CD4-positive, alpha-beta T cell treated with Interleukin-17A for 4 hours (primary cell): ENCODE measurements at places on chromosomes 12 and 14.

GRCh38 chr12:49662998-49663843 is 39.9 kb downstream of the PRPF40B start:
- peak; percentile 87 for DNase-seq

DNA sequence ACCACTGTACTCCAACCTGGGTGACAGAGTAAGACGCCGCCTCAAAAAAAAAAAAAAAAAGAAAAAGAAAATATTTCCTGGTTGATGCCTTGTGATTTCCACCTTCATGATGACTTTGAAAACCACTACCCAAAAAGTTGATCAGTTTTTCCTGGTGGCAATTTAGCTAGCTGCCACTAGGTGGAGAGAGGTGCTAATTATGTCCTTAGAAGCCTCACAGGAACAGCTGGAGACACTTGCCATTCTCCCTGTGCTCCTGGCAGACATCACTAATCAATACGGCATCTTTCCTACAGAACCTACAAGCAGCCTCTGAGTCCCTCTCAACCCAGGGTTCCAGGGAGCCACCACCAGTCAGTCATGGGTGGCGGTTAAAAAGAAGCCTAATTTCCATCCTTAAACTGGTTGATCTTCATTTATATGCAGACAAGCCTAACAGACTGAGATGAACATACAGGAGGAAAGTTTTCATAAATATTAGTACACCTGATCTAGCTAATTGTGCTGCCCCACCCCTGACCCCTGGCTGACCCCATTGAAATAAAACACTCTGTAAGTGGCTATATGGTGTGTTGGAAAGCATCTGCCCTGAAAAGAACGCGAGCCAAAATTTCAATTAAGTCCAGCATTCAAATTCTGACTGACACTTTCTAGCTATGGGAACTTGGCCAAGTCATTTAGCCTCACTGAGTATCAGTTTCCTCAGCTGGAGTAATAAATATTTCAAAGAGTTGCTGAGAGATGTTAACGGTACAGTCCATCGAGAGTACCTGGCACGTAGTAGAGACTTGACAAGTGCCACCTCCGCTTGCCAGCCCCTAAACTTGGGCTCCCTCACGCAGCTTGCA is 6.2 kb upstream of the OAS1 start:
- peak; percentile 61 for DNase-seq

- no peak for DNase-seq
Measured at GRCh38 chr14:90336401-90336800, 4.7 kb upstream of the NRDE2 start.

DNA sequence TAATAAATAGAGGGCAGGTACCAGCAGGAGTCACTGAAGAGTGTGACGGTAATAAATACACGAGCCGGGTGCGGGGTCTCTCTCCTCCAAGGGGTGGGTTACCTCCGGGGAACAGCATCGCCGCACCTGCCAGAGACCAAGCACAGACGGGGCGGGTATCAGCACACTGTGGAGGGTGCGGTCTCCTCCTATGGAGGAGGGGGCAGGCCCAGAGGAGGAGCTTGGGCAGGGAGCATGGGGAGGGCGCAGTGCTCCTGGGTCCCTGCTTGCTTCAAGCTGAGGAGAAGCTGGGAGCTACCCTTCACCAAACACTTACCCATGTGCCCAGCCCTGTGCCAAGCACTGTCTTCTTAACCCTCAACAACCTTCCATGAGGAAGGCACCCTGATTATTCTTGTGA is 12.8 kb downstream of the PGF start:
- no peak for DNase-seq

DNA sequence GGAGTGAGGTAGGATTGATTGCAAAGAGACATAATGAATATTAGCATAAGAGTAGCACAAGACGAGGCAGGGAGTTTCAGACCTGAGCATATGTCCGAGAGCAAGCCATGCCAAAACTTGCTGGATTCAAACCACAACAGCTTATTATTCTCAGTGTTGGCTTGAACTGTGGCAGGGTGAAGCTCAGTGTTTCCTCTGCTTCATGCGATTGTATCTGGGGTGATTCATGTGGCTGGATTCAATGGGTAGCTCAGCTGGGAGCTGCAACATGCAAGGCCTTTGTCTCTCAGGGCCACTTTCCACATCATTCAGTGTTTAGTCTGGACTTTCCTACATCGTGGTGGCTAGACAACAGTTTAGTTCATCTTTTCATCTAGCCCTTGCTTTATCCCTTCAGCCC is 22.1 kb upstream of the E2F7 start:
- DNase-seq, result no peak

- DNase-seq, result no peak
Measured at GRCh38 chr14:74474376-74474775, 18.7 kb downstream of the NPC2 start.

DNA sequence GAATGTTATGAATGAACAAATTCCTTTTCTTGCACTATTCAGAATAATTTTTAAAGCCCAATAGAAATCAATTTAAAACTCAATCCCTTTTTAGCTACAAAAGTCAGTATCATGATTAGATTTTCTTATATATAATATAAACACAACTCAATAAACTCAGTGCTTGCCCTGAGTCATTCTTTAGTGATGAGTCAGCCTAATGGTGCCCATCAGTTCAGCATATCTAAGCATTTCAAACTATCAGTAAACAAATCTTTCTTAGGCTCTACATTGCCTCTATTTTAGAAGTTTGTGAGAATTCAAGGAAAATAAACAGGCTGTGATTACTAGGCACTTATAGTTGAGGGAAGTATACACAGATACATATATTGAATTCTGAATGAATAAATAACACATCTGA is 179.6 kb downstream of the NELL2 start:
- DNase-seq, result no peak

DNA sequence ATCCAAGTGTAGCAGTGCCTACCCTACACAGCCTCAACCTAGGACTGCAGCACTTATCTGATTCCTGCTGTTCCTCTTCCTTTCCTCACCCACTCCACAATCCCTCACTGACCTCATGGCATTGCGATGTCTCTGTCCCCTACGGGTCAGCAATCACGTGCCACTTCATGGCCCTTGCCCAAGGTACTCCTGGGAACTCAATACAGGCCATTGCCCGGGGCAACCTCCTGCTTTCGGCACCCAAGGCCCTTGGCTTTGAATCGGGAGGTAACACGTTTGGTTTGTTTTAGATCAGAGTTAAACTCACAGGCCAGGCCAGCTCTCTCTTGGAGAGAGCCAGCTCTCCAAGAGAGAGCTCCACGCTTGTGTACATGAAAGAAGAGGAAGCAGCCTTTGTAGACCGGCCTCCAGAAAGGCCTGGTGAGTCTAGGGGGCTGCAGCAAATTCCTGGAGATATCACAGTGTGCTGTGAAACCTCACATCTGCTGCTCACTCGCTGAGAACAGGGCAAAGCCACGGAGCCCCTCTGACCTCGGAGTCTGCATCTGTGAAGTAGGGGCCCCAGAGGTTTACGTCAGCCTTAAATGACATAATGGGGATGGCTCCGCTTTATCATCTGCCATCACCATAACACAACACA is 12.2 kb downstream of the CLMN start:
- DNase-seq, result no peak

DNA sequence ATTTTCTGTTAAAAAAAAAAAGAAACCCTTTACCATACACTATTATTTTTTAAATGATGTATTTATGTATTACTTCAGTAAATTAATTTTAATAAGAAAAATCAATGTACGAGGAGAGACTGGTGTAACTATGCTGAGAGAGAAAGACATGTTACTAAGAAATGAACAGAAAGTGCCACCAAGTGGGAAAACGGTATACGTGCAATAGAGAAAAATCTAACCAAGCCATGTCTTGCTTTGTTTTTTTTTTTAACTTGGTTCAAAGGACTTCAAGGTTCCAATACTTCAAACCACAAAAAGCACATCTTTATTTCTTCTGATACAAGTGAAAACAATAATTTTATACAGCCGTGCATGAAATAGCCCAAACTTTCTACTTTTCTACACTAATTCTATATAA is 22.9 kb downstream of the NDUFA12 start:
- DNase-seq, result no peak

- DNase-seq, result no peak
Measured at GRCh38 chr14:73220634-73221033, 16.7 kb upstream of the PAPLN start.

DNA sequence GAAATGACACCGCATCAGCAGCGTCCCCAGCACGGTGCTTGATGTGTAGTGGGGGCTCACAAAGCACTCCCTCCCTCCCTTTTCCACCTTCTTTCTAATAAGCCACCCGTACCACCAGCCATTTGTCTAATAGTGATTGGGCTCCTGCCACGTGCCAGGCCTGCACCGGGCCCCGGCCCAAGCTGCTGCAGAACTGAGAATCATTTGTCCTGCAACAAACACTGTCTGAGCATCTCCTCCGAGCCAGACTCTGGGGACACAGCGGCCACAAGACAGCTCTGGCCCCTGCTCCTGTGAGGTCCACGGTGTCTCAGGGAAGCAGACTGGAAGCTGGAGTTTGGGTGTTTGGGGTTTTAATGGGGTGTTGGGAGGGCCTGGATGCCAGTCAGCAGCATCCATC is 43.9 kb downstream of the MVK start:
- no peak for DNase-seq

DNA sequence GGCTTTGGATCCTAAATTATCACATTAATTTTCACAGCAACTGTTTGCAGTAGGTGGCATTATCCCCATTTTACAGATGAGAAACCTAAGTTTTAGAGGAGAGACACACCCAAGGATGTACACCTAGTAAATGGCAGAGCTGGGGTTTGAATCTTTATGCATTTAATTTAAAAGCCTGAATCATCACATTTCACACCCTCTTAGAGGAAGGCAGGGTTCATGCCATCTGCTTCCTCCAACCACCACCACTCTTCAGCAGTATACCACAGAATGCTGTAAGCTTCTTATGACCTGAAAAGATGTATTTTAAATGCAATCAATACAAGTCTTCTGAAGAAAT is 90.3 kb downstream of the CRADD start:
- no peak for DNase-seq

DNA sequence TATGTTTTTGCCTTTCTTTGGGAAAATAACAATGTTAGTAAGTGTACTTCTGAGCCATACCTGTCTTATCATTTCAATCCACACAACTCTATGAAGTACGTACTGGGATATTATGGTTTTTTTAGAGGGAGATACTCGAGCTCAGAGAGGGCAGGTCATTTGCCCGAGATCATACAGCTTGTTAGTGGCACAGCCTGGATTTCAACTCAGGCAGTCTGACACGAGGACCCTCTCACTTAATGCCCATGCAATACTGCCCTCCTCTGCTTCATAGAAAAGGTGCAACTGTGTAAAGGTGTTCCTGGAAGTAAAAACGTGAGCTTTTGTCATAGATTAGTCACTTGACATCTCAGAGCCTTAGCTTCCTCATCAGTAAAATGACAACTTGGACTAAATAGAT is 128.0 kb downstream of the NDUFA12 start:
- DNase-seq, result no peak

DNA sequence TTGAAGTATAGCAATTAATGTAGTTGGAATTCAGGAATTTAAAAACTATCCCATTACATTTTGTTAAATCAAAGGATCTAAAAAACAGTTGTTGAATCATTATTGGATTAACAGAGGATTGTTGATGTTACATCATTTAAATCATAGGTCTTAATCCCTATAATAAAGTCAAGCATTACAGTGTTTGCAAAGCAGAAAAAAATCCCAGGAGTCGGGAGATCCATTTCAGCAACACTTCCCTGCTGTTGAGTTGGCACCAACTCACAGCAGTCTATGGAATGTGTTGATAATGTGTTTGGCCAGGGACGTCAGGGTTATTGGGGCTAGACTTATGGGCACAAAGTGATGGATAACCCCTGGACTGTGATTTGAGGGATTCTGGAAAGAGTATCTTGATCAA is 99.1 kb upstream of the TMTC1 start:
- DNase-seq, result no peak

DNA sequence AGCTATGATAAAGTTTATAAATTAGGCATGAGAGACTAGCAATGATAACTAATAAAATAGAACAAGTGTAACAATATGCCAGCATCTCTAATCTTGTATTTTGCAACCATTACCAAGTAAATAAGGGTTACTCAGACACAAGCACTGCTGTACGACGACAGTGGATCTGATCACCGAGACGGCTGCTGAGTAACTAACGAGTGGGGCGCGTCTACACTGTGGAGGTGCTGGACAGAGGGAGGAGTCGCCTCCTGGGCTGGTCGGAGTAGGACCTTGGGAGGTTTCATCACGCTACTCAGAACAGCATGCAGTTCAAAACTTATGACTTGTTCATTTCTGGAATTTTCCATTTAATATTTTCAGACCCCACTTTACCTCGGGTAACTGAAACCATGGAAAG is 18.4 kb downstream of the COA8 start:
- no peak for DNase-seq

DNA sequence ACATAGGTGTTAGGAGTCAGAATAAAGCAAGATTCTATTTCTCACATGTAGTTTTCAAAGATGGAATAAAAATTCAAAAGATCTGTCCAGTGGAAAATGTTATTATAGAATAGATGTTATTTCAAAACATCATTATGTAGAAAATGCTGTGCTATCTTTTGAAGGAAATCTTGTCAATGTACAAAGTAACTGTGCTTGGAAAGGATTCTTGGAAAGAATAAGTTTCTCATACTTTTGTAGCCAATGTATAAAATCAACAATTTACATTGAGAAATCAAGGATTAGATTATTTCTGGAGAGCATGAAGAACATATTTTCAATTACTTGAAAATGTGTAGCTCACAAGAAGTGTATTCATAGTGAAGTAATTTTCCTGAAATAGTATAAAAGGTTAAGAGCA is 532.5 kb upstream of the MGAT4C start:
- no peak for DNase-seq

- no peak for DNase-seq
Measured at GRCh38 chr14:97524589-97525319, 727.6 kb downstream of the VRK1 start.

DNA sequence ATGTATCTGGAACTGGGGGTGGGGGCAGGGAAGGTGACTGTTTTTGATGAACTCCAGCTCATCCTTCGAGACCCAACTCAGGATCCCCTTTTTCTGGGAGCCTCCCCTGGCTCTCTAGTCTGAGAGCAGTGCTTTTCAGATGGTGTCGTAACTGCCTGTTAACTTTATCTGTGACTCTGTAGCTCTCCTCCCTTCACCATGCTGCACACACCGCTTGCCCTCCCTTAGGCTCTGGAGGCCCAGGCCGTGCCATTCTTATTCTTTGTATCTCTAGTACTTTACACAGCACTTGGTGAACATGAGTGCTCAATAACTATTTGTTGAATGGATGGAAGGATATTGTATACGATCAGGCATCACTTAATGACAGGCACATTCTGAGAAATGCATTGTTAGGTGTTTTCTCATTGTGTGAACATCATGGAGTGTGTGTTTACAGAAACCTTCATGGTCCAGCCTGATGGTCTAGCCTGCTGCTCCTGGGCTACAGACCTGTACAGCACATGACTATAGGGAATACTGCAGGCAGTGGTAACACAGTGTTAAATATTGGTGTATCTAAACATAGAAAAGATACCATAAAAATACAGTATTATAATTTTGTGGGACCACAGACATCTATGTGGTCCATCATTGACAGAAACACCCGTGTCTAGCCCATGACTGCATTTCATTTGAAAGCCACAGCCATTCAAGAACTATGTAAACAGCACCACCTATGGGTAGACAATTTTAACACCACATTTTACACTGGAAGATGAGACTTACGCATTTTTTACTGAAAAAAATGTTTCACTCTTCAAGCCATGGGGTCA is 91.8 kb downstream of the EML1 start:
- DNase-seq, result peak; percentile 32

- no peak for DNase-seq
Measured at GRCh38 chr14:81727218-81727617, 193.6 kb upstream of the SEL1L start.
